Prostate gland (tissue), 2 donors: ENCODE measurements at places on chromosomes 4 and X.

DNA sequence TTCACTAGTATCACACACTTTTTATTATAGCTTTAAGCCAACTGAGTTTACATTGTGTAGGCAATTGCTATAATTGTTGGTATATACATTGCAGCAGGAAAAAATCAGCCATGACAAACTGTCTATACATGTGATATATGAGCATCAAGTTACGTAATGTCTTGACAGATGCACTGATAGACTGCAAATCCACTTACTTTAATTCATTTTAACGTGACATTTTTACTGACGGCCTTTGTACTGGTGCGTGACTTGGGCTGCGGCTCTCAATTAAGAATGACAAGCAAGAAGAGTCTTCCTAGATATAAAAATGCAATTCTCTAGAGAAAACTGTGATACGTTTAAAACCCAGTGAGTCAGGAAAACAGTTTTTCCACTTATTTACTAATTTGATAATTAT is 143.8 kb downstream of the ACTRT1 start:
- DNase-seq = no peak

DNA sequence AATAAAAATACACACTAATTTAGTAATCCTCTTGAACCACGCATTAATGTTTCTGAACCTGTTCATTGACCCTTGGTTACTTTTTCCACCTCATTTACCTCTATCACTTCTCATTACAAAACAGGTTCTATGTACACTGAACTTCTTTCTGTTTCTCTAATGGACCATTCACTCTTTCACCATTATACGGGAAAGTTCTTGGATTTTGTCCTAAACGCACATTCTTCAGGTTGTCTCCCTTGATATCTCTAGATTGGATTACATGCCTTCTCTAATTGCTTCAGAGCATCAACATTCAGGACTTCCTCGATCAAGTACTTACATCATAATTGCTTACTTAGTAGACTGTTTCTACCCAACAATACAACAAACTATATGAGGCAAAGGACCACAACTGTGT is 359.4 kb upstream of the FSTL5 start:
- DNase-seq = no peak

DNA sequence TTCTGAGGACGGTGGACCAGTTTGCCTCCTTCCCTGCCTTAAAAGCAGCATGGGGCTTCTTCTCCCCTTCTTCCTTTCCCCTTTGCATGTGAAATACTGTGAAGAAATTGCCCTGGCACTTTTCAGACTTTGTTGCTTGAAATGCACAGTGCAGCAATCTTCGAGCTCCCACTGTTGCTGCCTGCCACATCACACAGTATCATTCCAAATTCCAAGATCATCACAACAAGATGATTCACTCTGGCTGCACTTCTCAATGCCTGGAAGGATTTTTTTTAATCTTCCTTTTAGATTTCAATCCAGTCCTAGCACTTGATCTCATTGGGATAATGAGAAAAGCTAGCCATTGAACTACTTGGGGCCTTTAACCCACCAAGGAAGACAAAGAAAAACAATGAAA is 255.3 kb downstream of the RAPGEF2 start:
- no peak for DNase-seq

DNA sequence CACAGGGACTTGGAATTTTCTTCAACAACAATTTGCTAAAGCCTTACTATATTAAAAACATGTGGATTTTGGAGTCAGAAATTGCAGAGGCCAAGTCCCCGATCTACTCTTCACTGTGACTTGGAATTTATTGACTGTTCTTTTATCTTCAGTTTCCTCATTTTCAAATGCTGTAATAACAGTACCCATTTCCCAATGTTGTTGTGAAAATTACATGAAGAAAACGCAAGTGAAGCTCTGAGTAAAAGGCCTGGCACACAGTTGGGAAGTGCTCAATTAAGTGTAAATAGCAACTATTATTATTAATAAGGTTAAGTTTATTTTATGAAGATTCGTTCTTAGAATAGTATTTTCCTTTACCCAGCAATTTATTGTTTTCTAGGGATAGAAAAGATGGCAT is 15.7 kb downstream of the STBD1 start:
- no peak for DNase-seq

DNA sequence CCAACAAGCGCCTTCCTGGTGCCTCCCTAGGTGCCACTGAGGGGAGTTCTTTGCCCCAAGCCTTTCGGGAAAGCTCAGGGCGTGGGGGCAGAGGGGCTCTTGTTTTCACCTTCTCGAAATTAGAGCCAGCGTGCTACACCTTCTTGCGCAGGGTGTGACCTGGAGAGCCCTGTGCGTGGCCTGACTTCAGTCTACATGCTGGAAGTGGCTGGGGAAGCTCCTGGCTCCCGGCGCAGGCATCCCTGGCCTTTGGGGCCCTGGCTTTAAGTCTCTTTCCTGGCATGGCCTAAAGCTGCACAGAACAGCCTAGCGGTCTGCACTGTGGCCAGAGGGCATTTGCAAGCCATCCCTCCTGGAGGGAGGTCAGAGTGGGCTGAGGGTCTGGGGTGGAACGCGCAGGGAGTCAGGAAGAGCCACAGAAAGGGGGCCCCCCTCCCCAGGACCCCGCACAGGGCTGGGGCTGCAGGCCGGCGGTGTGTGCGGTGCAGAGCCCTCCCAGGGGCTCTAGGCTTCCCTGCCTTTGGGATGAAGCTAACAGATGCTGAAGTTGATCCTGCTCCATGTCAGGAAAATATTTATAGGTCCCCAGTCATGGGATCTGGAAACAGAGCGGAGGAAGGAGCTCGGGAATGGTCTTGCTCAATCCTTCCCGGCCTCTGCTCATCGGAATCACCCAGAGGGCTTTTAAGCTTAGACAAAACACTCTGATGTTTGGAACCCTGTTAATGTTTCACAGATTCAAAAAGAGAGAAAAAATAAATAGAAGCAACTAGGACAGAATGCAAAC is 781 bp upstream of the SPON2 start:
- no peak for DNase-seq

GRCh38 chrX:44039556-44039955 is 66.4 kb upstream of the NDP start:
- DNase-seq = no peak

DNA sequence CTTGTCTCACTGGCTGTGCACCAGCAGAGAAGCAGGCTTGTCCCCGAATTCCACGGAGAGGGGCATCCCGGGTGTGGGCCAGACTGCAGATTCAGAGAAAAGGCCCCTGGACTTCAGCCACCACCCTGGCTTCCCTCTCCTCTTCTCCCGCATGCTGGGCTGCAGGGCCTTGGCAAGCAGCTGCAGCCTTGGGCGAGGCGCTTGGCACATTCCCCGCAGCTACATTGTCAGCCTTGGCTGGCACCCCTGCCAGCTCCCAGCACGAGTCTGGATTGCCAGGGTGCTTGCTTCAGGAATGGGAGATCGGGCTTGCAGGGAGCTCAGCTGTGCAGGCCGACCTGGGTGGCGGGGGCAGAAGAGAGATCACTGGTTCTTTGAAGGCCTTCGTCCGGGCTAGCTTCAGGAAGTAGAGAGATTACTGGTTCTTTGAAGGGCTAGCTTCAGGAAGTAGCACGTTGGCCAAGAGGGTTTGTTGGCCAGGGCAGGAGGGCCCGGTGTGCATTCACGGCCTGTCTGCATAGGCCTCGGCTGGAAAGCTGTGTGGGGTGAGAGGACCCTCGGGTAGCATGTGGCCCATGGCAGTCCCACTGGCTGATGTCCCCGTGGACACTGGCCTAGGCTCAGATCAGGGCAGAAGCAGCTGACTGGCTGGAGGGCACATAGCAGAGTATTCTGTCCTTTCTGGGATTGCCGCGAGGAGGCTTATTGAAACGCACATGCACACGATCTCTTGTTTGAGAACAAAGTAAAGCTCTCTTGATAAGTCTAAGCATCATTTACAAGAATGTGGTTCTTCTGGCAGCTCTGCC is 2.7 kb downstream of the ABCD1 start:
- peak; percentile 60 for DNase-seq

- no peak for DNase-seq
These were observed 181.4 kb downstream of the DKK2 start for GRCh38 chr4:106854569-106855351.

GRCh38 chr4:2593003-2593402 is 56.6 kb downstream of the FAM193A start:
- DNase-seq = no peak

GRCh38 chrX:41144873-41145272 is 59.6 kb downstream of the USP9X start:
- no peak for DNase-seq

GRCh38 chrX:39817754-39818470 is 279.8 kb downstream of the BCOR start:
- DNase-seq = no peak

GRCh38 chr4:23763559-23763958 is 126.3 kb downstream of the PPARGC1A start:
- no peak for DNase-seq

- DNase-seq = no peak
These were observed 15.9 kb downstream of the CCDC149 start for GRCh38 chr4:24896977-24897376.

GRCh38 chr4:5974321-5974720 is 43.9 kb downstream of the C4orf50 start:
- DNase-seq = no peak

DNA sequence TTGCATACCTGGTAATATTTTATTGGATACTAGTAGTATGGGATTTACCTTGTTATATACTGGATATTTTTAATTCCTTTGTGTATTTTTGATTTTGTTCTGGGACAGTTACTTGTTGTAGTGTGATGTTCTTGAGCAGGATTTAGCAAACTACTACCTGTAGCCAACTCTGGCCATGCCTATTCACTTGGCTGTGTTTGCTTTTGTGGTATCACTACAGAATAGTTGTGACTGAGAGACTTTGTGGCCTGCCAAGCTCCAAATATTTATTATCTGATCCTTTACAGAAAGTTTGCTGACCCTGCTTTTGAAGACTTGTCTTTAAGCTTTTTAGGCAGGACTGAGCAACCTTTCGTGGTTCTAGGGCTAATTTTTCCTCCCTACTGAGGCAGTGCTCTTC is 17.8 kb downstream of the ZCCHC4 start:
- DNase-seq = no peak
